ENCODE measurements at places on chromosomes 1 and 21. TPM values are rescaled to one million over a fixed set of nuclear protein-coding genes. Genes with fewer than 3 reads are reported as not detected.

NTNG1 gene
- not detected for total RNA-seq

ADAMTS1 gene
- not detected for total RNA-seq

TTC39A gene
- not detected for total RNA-seq

CEPT1 gene
- total RNA-seq: 60.5 TPM

FMO5 gene
- total RNA-seq: not detected

NBPF20 gene
- 4.9 TPM for total RNA-seq

CAPN9 gene
- total RNA-seq: not detected
